ENCODE measurements at places on chromosomes 16 and 17.

- no peak for DNase-seq
Measured at GRCh38 chr16:84331998-84332780, 36.1 kb upstream of the ATP2C2 start.

DNA sequence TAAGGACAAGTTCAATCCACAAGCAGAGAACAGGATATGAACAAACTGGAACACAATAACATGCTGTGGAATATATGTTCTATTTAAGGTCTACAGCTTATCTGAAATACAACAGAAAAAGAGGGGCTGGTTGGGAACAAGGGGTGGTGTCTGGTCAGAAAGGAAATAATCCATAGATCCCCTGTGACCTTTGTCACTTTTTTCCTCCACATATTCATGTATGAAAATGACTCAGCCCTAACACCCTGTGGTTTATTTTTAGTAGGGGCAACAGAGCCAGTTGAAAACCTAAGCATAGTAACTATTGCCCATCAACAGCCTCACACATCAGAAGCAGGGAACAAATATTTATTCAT is 12.3 kb upstream of the SPAG9 start:
- no peak for DNase-seq

GRCh38 chr17:36212272-36212605 is 1.4 kb downstream of the CCL4L2 start:
- DNase-seq = no peak

- DNase-seq = no peak
Measured at GRCh38 chr17:81693509-81694210, 9.5 kb upstream of the MRPL12 start.

GRCh38 chr17:74744714-74745547 is 3.5 kb upstream of the NHERF1 start:
- DNase-seq = peak; percentile 68

DNA sequence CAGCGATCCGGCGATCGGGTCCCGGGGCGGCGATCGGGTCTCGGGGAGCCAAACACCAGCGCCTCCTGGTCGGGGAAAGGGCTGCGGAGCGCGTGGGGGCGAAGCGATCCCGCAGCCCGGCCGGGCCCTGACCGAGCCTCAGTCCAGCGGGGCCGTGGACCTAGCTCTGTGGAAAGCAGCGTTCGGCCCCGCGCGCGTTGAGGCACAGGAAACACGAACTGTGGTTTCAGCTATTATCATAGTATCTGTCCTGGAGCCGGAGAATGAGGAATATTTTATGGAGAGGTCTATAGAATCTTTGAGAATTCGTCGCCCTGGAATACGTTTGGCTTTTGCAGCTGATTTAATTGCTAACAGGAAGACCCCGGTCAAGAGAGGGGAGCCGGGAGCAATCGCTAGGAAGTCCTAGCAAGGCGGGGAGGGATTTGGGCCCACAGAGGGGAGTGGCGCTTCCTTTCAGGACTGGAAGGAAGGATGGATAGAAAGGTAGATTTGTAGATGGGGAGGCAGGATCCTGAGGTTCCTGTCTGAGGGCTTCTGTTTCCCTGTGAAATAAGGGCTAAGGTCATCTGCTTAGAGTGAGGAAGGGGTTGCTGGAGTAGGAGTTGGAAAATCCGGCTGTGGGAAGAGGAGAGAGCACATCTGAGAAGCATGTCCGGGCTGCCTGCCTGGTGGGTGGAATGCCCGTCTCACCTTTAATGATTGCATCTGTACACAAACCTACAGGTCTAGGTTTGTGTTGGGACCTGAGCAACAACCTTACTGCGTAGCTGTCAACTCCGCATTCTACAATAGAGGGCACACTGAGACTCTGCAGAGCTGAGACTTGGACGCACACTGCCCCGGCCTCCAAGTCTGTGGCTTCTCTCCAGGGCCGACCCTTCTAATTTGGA is 770 bp downstream of the CCNF start:
- DNase-seq = no peak

DNA sequence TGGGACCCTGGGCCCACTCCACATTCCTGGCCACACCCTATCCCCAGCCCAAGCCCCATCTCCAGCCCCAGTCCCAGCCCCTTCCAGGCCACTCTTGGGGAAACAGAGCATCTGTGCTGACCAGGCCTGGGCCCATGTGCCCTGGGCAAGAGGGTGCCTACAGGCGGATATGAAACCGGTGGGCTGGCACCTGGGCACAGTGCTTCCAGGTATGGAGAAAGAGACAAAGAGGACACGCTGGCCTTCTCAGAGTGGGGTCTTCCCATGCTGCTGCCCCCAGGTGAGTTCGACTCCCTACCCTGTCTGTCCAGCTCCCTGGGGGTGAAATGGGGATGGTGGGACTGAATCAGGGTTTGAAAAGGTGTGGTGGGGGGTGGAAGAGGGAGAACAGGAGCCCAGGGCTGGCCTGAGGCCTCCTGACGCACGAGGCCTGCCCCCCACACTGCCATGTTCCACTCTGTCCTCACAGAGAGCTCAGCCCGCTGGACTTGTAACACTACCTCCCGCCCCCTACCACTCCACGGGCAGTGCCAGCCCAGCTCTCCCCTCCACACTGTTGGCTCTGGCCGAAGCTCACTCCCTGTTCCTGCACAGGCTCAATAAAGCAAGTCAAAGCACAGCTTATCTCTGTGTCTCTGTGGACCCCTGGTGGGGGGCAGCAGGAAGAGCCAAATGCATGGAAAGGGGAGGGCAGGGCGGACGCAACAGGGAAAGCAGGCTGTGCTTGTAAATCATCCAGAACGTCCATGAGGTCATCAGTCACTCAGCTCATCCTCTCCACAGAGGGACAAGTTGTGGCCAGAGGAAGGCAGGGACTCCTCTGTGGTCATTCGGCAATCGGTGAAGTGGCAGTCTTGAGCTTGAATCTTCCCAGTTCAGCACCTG is 71.1 kb upstream of the TMEM97 start:
- no peak for DNase-seq

- no peak for DNase-seq
Measured at GRCh38 chr17:18254888-18255649, 3.5 kb downstream of the FLII start.

DNA sequence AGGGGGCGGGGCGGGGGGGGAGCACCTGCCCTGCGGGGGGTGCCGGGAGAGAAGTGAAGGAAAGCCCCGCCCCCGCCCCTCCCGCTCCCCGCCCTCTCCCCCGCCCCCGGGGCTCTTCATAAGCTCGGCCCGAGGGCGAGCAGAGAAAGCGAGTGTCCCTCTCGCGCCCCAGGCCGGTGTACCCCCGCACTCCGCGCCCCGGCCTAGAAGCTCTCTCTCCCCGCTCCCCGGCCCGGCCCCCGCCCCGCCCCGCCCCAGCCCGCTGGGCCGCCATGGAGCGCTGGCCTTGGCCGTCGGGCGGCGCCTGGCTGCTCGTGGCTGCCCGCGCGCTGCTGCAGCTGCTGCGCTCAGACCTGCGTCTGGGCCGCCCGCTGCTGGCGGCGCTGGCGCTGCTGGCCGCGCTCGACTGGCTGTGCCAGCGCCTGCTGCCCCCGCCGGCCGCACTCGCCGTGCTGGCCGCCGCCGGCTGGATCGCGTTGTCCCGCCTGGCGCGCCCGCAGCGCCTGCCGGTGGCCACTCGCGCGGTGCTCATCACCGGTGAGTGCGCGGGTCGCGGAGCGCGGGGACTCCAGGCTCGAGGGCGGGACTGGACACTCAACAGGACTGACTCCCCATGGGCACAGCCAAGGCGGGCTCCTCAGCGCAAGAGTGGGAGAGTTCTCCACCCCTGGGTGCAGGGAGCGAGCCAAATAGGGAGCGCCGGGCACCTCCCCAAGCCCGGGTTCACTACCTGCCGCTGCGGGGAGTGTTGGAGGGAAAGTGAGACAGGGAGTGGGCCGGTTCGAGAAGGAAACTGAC is at the start of gene HSD11B2:
Gene HSD11B2 (plus strand): TSS at position 145 of the 798 bp plus-strand sequence. CDS start 128 bp downstream, at position 273.
- no peak for DNase-seq

DNA sequence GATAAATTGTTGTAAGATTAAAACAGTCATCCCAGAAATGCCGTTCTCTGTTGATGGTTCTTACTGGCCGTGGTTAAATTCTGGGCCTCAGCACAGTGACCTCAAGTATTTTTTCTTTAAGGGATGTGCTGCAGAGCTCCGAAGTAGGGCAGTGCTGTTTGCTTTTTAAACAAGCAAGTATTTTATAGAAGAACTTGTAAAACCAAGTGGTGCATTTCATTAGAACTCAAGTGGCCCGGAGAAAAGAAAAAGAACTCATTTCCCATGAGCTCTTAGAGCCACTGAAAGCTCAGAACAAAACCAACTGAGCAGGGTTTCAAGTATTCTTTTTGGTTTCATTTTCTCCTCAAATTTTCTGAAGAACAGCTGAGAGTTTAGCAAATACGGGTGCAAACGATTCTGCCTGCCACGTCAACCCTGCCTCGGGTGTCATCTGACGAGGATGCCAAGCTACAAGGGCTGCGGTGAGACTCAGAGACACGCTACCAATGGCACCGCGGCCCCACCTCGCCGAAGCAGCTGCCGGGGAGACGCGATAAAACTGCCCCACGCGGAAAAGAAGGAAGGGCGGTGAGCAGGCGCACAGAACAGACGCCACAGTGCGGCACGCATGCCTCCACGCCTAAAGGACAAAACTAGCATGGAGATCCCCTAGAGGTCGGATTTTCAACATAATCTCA is 6.3 kb downstream of the LMF1 start:
- no peak for DNase-seq

- DNase-seq = no peak
Measured at GRCh38 chr16:11303405-11304138, 22.4 kb upstream of the PRM1 start.

DNA sequence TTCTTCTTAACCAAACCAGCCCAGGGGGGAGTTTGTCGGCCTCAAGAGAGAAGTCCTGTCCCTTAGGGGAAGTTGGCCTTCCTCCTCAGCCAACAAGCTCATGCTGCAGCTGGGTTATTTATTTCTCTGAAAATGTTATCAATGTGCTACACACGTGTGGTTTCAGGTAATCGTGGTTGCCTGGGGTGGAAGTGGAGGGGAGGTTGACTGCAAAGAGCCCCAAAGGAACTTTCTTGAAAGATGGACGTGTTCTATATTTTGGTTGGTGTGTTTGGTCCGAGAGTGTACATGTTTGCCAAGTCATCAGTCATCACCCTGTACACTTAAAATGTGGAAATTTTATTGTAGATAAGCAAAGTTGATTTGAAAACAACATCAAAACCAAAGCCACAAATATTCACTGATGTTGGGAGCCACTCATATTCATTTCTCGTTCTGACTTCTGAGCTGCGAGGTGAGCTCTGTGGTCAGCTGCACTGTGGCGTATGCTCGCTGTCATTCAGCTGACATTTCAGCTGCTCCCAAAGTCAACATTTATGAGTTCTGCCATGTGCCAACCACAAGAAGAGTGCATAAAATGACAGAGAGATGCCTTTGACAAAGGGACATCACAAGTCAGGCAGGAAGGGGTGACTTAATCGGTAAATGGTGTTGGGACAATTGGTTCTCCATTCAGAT is 26.5 kb upstream of the ADGRG1 start:
- no peak for DNase-seq

DNA sequence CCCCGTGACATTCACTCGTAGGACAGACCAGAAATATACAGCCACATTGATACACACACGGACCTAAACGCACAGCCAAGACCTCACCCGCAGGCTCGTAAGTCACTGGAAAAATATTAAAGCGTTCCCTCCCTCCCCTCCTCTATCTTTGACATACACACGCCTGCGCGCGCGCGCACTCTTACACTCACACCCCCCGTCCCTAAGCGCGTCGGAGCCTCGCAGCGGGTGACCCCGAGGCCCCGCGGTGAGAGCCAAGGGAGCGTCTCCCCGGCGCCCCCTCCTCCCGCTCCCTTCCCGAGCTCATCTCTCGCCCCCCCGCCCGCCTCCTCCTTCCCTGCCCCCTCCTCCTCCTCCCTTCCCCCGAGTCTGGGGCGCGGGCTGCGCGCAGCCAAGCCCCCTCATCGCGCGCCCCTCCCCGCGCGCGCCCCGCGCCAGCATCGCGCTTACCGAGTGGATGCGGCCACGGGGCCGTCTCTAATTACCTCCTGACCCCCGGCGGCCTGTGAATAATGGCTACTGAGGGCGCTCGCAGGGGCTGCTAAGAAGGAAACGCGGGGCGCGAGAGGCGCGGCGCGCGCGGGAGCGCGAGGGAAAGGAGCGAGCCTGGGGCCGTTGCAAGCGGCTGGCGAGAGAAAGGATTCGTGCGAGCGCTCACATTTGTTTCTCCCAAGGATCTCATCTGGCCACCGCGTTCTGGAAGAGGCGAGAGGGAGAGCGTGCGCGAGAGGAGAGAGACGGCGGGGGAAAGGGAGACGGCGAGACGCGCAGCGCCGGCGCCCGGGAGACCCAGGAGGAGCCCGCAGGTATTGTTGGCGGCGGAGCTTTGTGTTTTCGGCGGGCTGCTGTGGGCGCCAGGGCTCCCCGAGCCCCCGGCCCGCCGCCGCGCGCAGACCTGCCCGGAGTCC is 42.4 kb downstream of the RAI1 start:
- DNase-seq = no peak

- no peak for DNase-seq
Measured at GRCh38 chr16:47905771-47906170, 250.0 kb downstream of the ABCC12 start.

DNA sequence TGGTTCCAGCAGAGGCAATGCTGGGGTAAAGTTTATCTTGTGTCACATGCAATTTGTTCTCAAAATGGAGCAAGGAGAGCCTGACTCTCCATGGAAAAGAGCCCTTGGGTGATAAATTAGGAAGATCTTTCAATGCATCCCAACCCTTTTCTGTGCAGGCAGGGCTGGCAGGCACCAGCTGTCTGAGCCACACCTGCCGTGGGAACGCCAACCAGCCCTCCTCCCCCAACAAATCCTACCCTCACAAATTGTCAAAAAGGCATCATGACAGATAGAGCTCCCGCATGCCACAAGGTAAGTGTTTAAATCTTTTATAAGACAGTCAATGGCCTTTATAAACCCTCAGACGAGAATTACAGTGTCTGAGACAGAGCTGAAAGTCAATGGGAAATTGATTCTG is 418.5 kb upstream of the CDH5 start:
- no peak for DNase-seq

- DNase-seq = no peak
Measured at GRCh38 chr17:41711669-41712400, at the start of gene GAST. Gene GAST (plus strand): TSS chr17:41712331. CDS start chr17:41715437, 3,106 bp downstream.

DNA sequence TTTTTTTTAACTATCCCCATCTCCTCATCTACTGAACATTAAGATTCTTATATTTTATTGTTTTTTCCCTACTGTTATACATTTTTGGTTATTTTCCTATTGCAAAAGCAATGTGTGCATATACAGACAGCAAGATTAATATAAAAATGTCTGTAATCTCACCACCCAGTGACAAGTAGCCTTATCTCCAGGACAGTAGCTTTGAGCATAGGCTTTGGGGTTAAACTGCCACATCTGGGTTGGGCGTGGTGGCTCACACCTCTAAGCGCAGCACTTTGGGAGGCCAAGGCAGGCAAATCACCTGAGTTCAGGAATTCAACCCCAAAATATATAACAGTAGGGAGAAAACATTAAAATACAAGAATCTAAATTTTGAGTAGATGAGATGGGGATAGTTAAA is 27.4 kb upstream of the SSTR2 start:
- DNase-seq = no peak

- no peak for DNase-seq
Measured at GRCh38 chr16:79090966-79091365, 509.6 kb downstream of the MAF start.

- DNase-seq = no peak
Measured at GRCh38 chr17:76405967-76406647, 21.7 kb downstream of the SPHK1 start.

- no peak for DNase-seq
Measured at GRCh38 chr17:72591289-72592241, 470.7 kb downstream of the SOX9 start.

Measured in stimulated activated CD8-positive, alpha-beta memory T cell treated with anti-CD3 and anti-CD28 coated beads, Interleukin-2, amount 100 ng/mL, for 1 hour (primary cell).